SW 1271 (cell line): ENCODE measurements at places on chromosomes 6 and 20.

- no peak for DNase-seq
Measured at GRCh38 chr20:25197183-25197869, 1.8 kb downstream of the ENTPD6 start.

- no peak for DNase-seq
Measured at GRCh38 chr6:4970739-4971395, 33.0 kb downstream of the RPP40 start.

DNA sequence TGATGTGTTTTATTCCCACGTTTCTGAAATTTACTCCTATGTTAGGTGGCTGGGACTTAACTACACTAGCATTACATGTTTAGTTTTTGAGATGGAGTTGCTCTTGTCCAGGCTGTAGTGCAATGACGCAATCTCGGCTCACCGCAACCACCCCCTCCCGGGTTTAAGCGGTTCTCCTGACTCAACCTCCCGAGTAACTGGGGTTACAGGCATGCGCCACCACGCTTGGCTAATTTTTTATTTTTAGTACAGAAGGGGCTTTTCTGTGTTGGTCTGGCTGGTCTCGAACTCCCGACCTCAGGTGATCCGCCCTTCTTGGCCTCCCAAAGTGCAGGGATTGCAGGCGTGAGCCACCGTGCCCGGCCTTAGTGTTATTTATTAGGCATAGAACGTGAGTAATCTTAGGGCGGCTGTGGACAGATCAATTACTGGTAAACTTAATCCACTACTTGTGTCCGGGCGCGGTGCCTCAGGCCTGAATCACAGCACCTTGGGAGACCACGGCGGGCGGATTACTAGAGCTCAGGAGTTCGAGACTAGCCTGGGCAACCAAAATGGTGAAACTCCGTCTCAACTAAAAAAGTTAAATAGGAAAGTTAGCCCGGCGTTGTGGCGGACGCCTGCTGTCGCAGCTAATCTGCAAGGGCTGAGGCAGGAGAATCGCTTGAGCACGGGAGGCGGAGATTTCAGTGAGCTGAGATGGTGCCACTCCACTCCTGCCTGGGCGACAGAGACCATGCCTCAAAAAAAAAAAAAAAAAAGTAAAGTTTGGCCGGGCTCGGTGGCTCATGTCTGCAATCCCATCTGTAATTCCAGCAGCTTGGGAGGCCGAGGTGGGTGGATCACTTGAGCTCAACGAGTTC lies 123.7 kb upstream of the BTN3A2 start:
- no peak for DNase-seq

- no peak for DNase-seq
Measured at GRCh38 chr6:42935322-42935721, 6.0 kb downstream of the CNPY3 start.

GRCh38 chr6:83708546-83708969 lies 343 bp downstream of the SNAP91 start:
- DNase-seq = no peak

GRCh38 chr6:152401978-152402377 lies 235.2 kb downstream of the SYNE1 start:
- peak; percentile 71 for DNase-seq

GRCh38 chr20:48384147-48384818 lies 443.5 kb downstream of the PREX1 start:
- DNase-seq = no peak

- DNase-seq = no peak
Measured at GRCh38 chr6:142953373-142954273, 8.6 kb upstream of the HIVEP2 start.

- DNase-seq = no peak
Measured at GRCh38 chr6:82612475-82613039, 248.9 kb downstream of the TPBG start.
